Stimulated activated CD8-positive, alpha-beta memory T cell treated with anti-CD3 and anti-CD28 coated beads, Interleukin-15, amount 100 ng/mL, for 24 hours (primary cell): ENCODE measurements at places on chromosomes 3 and 15.

DNA sequence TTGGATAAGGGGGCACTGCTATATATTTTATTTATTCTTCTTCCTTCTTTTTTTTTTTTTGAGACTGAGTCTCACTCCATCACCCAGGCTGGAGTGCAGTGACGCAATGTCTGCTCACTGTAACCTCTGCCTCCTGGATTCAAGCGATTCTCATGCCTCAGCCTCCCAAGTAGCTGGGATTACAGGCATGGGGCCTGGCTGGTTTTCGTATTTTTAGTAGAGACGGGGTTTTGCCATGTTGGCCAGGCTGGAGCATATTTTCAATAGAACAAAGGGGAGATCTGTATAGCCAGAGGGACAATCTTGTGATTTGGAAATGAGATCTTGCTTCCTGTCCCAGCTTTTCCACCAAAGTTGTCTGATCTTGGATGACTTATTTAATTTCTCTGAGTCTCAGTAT, 133.1 kb upstream of the ABHD17C start:
- DNase-seq = no peak

DNA sequence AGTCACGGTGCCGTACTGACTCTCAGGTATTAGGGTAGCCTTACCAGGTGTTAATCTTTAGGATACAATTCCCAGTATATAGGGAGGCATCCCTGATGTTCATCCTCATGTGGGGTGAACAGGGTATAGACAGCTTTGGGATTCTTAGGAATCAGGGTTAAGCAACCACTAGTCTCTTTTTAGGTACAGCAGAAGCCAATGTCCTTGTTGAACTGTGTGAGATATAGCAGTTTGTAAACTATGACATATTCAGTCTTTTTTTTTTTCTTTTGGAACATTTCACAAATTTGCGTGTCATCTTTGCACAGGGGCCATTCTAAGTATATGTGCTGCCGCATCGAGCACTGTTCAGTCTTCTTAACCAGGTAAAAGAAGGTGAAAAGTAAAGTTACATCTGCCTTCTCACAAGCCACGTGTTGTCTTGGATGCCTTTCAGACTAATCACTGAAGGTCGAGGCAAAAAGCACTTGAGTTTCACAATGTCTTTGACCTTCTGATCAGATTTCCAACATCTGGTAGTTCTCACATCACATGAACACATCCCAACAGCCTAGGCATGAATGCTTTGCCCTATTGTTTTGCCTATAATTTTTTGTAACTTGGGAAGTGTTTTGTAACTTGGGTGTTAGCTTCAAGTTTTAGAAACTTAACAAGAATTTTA, 17.2 kb downstream of the TSEN2 start:
- DNase-seq = no peak

DNA sequence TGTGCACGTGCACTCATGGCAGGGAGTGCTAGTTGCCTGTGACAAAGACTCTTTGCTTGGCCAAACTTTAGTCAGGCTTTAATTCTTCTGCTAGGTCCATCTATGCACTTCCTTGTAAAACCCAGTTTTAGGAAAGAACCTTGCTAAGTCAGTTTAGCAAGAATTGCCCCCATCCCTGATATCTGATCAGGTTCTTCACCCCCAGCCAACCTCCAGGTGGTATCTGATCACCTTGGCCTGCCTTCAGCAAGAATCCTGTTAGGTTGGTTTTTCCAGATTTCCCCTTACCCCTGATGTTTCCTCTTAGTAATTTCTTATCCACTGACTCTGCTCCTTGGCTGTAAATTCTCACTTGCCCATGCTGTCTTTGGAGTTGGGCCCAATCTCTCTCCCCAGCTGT, 8.4 kb downstream of the HSPBAP1 start:
- no peak for DNase-seq

GRCh38 chr15:51048308-51048707, 46.4 kb downstream of the TNFAIP8L3 start:
- no peak for DNase-seq

GRCh38 chr3:47870702-47871260, 67.8 kb downstream of the DHX30 start:
- no peak for DNase-seq

- no peak for DNase-seq
These were observed 10.0 kb upstream of the P3H2 start for GRCh38 chr3:190130696-190131095.

- DNase-seq = no peak
These were observed 29.0 kb downstream of the RASGRP1 start for GRCh38 chr15:38535491-38536200.

DNA sequence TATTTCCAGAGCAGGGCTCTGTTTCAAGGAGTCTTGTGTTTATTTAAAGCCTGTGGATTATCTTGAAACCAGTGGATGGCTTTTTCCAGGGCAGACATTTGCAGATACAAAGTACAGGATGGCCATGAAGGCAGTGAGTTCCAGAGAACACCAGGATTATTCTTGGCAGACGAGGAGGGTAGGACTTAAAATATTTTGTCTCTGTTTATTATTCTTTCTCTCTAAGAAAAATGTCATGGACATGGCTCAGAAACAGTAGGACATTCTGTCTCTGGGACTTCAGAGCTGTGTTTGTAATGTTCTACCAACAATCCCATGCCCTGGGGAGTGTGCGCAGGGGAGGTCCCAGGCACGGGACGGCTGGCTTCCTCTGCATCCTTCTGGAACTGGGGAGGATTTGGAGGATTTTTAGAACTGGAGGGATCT, 125.9 kb downstream of the ATP10A start:
- DNase-seq = no peak

DNA sequence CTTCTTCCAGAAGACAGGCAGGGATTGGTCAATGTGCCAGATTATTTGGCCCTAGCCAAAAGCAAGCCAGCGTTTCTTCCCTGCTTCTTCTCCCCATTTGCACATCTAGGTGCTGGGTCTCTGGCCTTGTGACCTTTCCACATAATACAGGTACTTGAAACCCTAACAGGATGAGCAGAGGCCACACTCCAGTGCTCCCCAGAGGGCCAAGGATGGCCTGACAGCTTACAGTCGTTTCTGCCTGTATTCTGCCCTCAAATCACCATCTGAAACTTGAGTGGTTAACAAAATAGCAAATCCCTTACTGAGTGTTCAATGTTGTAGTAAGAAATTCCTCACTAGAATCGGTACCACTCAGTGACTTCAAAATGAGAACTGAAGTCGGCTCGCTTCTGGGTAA, 29.1 kb downstream of the MKRN2 start:
- no peak for DNase-seq

DNA sequence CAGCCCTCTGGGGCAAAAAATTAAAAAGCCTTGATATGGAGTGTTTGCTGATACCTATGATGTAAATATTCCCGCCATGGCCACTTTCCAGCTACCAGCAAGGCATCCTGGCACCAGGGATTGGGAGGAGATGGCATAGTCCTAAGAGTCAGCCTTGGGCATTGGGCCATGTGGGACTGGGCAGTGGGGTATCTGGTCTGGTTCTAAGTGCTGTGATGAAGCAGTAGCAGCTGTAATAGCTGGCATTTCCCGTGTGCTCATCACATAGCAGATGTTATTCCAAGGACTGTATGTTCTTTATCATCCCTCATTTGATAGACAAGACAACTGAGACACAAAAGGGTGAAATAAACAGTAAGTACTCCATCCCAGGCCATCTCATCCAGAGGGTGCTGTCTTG, 6.9 kb upstream of the SACM1L start:
- no peak for DNase-seq

DNA sequence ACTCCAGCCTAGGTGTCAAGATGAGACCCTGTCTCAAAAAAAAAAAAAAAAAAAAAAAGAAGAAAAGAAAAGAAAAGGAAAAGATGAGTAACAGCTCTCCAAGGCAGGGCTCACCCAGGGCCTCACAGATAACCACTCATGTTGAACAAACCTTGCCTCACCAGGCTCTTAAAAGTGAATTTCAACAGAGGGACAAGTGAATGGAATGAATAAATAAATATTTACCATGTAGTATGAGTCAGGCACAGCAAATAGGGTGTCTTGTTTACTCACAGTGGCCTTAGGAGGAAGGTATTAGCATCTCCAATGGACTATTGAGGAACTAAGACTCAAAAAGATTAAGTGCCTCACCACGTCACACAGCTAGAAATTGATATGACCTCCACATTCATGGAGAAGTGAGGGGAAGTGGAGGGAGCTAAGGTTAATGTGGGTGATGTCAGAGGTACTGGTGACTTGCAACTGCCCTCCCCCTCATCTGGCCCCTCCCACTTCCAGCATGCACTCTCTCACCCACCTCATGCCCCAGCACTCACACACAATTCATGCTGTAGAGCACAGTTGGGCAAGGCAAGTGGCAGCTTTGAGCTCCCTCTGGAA, 255.5 kb downstream of the UACA start:
- no peak for DNase-seq

DNA sequence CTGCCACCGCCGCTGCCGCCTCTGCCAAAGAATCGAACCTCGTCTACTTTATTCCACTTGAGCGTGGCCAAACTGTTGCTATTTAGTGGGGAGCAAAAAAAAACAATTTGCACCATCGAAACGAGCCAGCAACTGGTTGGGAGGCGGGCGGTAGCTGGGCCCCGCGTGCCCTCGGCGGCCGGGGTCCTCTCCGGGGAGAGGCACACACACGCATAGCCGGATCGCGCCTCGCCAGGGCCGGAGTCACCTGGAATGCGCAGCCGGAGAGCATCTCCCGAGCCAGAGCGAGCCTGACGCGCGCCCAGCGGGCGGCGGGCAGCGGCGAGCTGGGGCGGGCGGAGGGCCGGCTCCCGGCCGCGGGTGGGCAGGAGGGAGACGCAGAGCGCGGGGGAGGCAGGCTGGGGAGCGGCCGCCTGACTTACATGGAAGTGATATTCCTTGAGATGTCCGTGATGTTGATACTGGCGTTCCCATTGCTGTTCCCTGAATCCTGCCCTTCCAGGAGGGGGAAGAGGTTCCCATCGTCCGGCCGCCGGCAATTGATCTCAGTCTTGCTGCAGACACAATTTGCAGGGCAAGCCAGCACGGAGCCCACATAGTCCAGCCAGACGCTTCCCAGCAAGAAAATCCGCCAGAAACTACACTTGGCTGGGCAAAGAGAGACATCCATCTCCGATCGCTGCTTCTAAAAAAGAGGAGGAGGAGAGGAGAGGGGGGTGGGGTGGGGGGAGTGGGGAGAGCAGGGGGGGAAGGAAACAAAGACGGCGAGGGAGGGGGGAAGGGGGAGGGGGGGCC, 858 bp downstream of the NTRK3 start:
- no peak for DNase-seq

DNA sequence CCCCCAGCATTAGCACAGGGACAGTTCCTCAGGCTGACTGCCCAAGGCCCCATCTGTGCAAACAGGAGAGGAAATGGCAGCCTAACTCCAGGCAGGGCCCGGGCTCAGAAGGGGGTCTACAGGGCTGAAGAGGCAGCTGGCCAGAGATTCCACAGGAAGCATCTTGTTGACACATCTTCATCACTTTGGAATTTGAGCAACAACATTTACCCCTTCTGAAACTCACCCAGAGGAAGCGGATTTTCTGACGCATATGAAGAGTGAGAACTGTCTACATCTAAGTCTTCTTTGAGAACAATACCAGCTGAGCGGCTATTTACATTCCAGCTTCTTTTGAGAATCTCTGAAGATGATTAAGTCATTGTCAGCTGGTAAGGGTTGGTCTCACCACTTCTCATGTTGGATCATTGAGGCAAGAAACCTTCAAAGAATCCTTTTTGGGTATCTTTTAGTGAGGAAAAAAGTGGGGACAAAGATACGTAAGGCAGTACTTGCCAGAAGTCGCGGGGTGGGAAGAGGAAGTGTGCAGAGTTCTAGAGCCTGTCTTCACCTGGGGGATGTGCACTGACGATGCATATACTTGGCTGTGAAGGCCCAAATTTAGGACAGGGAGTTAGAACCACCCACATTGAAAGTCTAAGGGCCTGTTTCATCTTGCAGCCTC, 25.4 kb upstream of the SRP14 start:
- no peak for DNase-seq
